ENCODE measurements at places on chromosomes 16 and 17. TPM values are rescaled to one million over a fixed set of nuclear protein-coding genes. Genes with fewer than 3 reads are reported as not detected.

Gene MGAT5B
- not detected for total RNA-seq

Gene CRHR1
- not detected for total RNA-seq

Gene PYY
- total RNA-seq, result not detected

Gene CXCL16
- 3.5 TPM for total RNA-seq

Gene PRR35
- total RNA-seq, result not detected

Gene RHBDF2
- 17.7 TPM for total RNA-seq

Gene SLC5A10
- not detected for total RNA-seq

Gene SLC16A13
- 1.2 TPM for total RNA-seq

Gene NOTUM
- total RNA-seq, result 0.52 TPM

Gene PAGR1
- total RNA-seq, result 16.2 TPM

Gene BICDL2
- total RNA-seq, result not detected

Gene TAC4
- total RNA-seq, result not detected

Gene MED1
- total RNA-seq, result 21.5 TPM

Gene RAMP2
- total RNA-seq, result 39.3 TPM

Gene OR1A1
- total RNA-seq, result not detected

Gene KCNH6
- total RNA-seq, result not detected

Gene SLC38A8
- total RNA-seq, result 2.0 TPM

Gene RTN4RL1
- total RNA-seq, result 1.9 TPM

Gene ZSCAN10
- total RNA-seq, result not detected

Gene CTRL
- total RNA-seq, result 0.37 TPM

Gene AANAT
- total RNA-seq, result not detected

Gene YBX2
- 0.77 TPM for total RNA-seq

Gene IGF2BP1
- not detected for total RNA-seq

Gene SMIM5
- total RNA-seq, result 15.8 TPM

Gene NPW
- not detected for total RNA-seq

Gene CRISPLD2
- 29.1 TPM for total RNA-seq

Gene KCNH4
- total RNA-seq, result 0.15 TPM

Gene ADGRG3
- total RNA-seq, result 0.82 TPM

Data from left ventricle myocardium superior (tissue), 1 donor.